ENCODE measurements at places on chromosomes 7 and 10. TPM values are rescaled to one million over a fixed set of nuclear protein-coding genes. Genes with fewer than 3 reads are reported as not detected.
A peak's percentile ranks its signal among the peaks of the same experiment; 100 is the strongest.

DNA sequence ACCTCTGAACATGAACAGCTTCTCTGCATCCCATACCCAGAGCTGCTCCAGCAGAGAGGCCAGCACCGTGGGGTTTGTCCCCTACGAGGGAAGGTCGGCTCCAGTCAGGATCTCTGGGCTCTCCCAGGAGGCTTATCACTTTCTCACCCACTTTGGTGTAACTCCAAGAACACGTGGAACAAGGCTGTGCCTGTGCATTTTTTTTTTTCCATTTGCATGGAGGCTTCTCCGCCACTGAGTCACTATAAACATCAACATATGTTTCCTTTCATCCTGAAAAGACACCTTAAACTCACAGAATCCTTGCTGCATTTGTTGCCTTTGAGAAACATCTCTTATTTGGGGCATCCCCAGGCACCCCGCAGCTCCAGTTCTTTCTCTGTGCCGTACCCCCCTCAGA, 29.4 kb upstream of the ECHDC3 start:
- DNase-seq, result no peak

DNA sequence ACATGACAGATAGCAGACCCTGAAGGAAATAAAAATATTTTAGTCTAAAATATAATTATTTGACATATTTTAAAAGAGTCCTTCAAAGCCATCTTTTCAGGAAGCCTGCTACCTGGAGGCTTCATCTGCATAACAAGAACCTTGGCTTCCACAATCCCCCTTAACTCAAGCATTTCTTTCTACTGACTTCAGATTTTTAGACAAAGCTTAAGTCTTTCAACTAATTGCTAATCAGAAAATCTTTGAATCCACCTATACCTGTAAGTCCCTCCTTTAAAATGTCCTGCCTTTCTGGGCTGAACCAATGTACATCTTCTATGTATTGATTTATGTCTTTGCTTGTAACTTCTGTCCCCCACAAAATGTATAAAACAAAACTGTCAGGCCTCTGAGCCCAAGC, 23.5 kb upstream of the PRF1 start:
- no peak for DNase-seq

- DNase-seq, result peak; percentile 70
Observed at GRCh38 chr7:48438206-48438605, 266.9 kb downstream of the ABCA13 start.

- DNase-seq, result peak; percentile 82
Observed at GRCh38 chr10:114869520-114869892, 47.9 kb downstream of the FHIP2A start.

DNA sequence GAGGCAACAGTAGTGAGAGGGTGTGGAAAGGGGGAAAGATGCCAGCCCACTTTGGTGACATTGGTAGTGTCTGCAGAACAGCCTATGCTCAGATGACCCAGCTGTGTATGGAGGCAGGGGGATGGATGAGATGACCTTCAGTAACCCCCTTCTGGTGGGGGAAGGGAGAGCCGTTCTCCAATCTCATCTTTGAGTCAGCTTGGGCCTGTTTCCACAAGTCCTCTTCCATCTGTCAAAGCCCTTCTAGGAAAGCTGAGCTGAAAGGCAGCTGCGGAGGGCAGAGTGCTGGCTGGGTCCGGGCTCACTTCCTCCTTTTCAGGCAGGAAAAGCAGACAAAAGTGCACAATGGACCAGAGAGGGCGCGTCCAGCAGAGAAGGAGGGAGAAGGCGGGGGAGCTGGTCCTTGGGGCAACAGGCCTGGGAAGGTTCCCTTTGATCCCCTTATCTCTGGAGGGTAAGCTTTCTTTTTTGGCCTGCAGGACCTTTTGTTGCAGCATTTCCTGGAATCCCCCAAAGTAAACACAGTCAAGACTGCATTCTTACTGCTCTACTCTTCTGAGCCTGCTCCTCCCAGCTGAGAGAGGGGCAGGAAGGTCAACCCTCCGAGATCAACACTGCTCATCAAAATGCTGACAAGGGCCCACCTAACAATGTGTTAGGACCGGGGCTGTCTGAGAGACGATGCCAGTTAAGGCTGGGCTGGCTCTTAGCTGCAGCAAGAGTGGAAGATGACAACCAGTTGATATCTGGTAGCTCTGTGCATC, 1.2 kb upstream of the LRMDA start:
- peak; percentile 21 for DNase-seq

DNA sequence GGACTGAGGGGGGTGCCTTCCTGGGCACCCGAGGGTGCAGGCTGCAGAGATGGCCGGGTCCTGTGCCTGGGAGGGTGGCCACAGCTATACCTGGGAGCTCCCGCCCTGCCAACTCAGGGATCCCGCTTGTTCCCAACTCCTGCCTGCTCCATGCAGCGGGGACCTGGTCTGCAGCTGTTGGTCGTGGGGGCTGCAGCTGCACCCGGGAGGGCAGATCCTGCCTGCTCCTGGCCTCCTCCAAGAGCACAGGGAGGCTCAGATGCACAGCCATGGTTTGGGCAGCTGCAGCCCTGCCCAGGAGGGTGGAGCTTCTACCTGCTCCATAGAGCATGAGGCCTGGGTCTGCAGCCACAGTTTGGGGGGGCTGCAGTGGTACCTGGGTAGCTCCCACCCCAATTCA, 13.3 kb upstream of the TCTN3 start:
- no peak for DNase-seq

DNA sequence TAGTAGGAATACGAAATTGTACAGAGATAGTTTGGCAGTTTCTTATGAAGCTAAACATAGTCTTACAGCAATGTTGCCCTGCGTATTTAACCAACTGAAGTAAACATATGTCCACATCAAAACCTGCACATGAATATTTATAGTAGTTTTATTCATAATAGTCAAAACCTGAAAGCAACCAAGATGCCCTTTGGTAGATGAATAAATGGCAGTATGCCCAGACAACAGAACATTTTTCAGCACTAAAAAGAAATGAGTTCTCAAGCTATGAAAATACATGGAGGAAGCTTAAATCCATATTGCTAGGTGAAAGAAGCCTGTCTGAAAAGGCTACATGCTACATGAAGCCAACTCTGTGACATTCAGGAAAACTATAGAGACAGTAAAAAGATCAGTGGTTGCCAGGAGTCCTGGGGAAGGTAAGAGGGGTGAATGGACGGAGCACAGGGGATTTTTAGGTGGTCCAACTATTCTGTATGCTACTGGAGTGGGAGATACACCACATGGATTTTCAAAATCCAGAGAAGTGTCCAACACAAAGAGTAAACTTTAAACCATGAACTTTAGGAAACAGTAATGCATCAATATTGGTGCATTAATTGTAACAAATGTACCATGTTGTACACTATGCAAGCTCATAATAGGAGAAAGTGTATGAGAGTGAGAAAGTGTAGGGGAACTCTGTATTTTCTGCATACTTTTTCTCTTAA, 17.6 kb downstream of the GPRIN2 start:
- peak; percentile 33 for DNase-seq

DNA sequence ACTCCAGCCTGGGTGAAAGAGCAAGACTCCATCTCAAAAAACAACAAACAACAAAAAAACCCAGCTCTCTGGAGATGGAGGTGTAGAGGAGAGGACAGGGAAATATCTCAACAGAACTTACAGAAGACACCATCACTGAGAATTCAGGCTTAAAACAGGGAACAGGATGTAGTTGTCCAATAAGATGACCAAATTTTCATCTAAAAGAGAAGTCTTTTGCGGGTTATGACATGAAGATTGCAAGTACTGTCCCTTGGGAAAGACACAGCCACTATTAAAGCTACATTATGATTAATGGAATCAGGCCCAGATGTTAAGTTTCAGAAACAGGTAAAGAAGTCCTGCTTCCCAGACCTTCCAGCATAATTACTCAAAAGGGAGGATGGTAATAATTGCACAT, 235.2 kb upstream of the NRP1 start:
- no peak for DNase-seq

DNA sequence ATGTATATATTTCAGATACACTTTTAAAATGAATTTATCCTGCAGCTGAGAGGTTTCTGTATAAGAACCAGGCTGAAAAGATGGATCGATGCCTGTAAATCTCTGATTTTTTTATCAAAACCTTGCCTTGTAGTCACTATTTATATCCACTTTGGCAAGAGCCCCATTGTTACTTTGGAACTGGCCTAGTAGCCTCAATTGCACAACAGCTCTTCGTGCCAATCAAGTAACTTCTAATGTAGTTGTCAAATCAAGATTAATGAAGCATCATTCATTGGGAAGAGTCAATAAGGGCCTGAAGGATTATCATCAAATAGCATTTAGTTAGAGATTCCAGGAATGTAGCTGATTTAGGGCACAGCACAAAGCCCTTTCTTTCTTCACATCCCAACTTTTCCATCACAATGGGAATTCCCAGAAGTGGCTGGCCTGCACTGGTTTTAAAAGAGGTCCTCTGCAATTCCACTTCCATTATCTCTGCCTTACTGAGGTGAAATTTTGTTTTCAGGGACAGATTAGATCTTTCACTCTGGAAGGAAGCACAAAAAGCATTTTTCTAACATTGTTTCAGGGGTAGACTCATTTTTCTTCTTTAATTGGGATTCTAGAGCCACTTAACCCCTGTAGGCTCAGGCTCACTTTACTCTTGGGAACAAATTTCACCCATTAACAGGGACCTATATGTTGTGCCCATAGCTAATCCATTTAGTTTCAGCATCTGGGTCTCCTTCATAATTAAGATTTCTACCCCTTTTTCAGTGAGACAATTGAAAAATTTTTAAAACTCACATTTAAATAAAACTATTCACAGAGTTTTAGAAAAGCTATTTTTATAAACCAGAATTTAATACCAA, 97.8 kb downstream of the CALCR start:
- no peak for DNase-seq

- no peak for DNase-seq
Observed at GRCh38 chr7:148747274-148747673, 48.6 kb downstream of the CUL1 start.

DNA sequence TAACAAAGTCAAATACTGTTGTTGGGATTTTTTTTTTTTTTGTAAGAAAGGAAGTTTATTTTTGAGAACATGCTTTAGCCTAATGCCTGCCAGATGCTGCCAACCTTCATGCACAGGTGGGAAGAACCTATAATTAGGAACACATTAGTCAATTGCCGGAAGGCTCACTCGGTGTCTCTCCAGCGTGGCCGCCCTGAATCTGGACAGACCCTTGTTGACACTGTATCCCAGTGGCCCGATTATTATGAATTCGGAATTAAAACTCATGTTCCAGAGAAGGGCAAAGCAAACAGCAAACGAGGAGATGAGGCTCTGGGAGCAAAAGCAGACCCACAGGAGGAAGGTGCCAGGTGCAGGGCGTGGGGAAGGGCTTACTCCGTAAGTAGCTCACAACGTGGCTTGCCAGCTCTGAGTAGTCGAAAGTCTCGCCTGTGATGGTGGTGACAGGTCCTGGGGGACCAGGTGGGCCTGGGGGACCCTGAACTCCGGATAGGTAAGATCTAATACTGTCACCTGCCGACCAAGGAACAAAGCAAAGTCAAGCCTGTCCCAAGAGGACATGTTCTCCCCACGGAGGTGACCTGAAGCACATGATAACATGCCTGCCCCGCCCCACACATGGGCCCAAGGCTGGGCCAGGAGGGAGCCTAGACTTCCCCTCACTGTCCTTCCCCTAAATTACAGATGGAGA, 48.3 kb downstream of the COL17A1 start:
- DNase-seq, result no peak

- no peak for DNase-seq
Observed at GRCh38 chr7:129188372-129188891, at the start of gene SMO. Gene SMO (plus strand): TSS chr7:129188633. CDS start chr7:129189152, 519 bp downstream.

DNA sequence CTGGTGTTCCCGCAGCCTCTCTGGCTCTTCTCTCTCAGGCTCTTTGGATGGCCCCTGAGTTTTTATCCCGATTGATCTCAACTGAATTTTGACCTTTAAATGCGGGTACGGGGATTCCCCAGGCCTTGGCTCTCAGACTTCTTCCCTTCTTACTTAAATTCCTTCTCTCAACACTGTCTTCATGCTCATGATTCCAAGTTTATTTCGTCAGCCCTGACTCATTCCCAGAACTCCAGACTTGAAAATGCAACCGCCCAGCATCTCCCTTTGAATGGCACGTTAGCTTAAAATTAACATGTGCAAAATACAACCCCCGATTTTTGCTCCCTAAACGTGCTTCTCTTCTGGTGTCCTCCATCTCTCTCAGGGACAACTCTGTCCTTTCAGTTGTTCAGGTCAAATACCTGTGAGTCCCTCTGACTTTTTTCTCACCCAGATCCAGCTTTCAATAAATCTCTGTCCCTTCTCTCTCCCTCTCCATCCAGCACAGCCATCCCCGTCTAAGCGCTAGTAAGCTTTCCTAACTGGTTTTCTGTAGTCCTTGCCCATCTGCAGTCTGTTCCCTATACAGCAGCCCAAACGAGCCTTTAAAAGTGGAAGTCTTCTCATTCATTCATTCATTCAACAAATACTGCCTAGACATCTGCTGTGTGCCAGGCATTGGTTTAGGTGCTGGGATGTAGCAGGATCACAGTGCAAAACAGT, 7.1 kb downstream of the HECW1 start:
- peak; percentile 71 for DNase-seq

Gene CCDC3
- 2.0 TPM for total RNA-seq

Gene GNAT3
- 0.12 TPM for total RNA-seq

All from M059J (cell line).